ENCODE measurements at places on chromosomes 13 and 19. TPM values are rescaled to one million over a fixed set of nuclear protein-coding genes. Genes with fewer than 3 reads are reported as not detected.

DNA sequence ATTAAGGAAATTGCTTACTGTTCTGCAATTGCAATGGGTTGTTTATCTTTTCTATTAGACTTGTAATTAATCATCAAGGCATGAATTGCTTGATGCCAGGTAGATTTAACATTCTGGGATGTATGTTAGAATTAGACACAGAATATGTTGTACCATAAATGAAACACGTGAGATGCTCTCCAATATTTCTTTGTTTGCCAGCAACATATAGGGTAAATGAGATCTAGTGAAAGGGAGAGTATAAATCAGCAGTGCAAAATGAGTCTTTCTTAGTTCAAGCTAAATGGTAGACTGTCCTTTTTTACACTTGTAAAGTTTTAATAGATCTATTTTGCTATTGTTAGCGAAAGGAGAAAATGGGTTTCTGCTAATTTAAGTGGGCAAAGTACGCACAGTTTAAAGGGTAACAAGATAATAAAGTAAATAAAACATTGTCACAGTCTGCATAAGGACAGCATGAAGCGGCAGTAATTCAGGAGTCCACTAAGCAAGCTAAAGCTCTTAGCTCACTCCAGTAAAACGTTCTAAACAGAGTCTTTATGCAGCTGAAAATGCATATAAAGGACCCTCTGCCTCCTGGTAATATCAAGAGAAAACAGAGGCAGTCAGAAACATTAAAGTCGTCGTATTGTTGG is 1137.1 kb downstream of the OLFM4 start:
- H3K27me3 ChIP-seq, result no peaks in the 10 kb centered on the region
- no peak overlapping the region for H3K4me3 ChIP-seq
- DNase-seq, result no peak
- H3K27ac ChIP-seq, result no peak overlapping the region

DNA sequence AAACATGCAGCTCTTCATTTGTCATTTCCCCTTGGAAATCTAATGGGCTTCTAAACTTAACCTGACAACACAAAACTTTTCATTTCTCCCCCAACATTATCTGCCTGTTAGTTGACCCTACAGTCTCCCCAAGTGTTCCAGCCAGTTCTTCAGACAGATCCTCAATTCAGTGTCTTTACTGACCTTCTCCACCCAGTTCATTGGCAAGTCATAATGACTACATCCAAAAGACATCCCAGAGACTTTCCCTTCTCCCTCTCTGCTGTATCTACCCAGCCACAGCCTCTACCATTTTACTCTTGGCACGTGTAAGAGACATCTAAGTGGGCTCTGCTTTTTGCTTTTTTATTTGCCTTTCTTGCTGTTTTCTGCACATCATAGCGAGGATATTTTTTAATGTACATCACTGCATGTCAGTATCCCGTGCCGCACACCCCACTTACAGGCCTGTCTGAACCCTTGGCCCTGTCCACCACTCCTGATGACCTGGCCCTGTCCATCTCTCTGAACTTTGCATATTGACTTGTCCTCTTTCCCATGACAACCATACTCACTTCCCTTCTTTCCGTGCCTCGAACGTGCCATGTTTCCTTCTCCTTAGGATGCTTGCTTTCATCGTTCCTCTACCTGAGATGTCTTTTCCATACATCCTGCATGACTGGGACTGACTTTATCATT is 391.9 kb downstream of the IRS2 start:
- H3K4me3 ChIP-seq, result no peak overlapping the region
- H3K27me3 ChIP-seq, result no peaks in the 10 kb centered on the region
- H3K27ac ChIP-seq, result no peak overlapping the region
- no peak for DNase-seq
- H3K36me3 ChIP-seq, result no peaks in the 10 kb centered on the region

DNA sequence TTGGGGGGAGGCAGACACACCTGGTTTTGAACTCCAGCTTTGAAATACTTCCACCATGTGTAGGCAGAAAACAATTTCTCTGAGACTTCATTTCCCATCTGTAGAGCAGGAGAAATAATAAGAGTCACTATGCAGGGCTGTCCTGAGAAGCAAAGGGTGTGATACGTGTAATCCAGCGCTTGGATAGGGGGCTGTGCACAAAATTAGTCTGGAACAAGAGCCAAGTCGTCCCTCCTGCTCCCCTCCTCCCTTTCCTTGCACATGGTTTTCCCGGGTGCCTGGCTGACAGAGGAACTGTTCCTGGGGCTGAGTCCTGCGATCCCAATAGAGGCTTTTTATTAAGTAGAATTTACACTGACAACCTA is 29.6 kb upstream of the UBE2L5 start:
- peaks cover 4% of the 10 kb centered on the region for H3K36me3 ChIP-seq
- H3K27ac ChIP-seq, result peak overlapping the region; percentile 41
- peaks cover 32% of the 10 kb centered on the region for H3K4me1 ChIP-seq
- no peak for DNase-seq
- H3K27me3 ChIP-seq, result no peaks in the 10 kb centered on the region

GRCh38 chr19:47723581-47723940 is 10.3 kb downstream of the EHD2 start:
- H3K27ac ChIP-seq, result no peak overlapping the region
- no peaks in the 10 kb centered on the region for H3K36me3 ChIP-seq
- H3K4me1 ChIP-seq, result no peaks in the 10 kb centered on the region
- H3K4me3 ChIP-seq, result no peak overlapping the region
- DNase-seq, result no peak
- H3K27me3 ChIP-seq, result peaks cover 11% of the 10 kb centered on the region

DNA sequence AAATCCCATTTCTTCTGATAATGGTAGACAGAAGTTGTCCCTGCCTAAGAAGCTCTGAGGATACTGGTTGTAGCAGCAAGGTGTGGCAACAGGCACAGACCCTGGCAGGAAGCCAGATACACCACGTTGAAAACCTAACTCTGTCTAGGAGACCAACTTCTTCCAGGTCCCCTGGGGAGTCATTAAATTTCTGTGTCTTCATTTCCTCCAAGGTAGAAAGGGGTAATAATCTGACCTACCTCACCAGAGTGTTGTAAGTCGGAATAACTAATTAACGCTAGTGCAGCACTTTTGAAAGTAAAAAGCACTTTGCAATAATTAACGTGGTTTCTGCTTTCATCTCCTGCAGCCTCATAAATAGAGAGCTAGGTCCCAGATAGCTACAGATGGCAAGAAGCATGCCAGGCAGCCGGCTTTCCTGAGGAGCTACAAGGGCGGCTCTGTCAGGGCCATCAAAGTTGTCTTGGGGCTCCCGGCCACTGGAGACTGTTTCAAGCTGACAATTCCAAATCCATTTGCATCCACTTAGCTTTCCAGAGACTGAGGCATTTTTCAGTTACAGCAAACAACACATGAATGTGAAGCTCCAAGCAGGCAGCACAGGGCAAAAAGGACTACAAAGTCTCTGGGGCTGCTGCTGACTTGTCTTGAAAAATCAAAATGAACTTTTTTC is 176.2 kb downstream of the FOXO1 start:
- H3K36me3 ChIP-seq, result no peaks in the 10 kb centered on the region
- no peak overlapping the region for H3K4me3 ChIP-seq
- no peak overlapping the region for H3K27ac ChIP-seq
- H3K4me1 ChIP-seq, result peaks cover 46% of the 10 kb centered on the region
- peaks cover 1% of the 10 kb centered on the region for H3K27me3 ChIP-seq

DNA sequence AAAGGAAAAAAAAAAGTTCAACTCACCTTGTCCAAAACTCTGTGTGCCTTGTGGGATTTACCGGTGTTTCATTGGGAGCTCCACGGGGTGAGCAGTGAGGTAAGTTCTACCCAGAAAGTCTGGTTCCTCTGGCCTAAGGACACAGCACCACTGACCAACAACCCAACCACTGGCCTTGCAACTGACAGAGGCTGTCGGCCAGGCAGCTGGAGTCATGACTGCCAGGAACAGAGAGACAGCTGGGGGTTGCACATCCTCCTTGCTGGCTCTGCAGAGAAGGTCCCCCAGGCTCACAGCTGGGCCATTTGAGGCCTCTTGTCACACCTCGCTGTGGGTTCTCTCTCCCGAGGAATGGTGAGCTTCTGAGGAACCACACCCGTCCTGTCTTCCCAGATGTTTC is 59.5 kb downstream of the ANKRD10 start:
- no peak for DNase-seq
- H3K4me3 ChIP-seq, result no peak overlapping the region
- no peak overlapping the region for H3K27ac ChIP-seq
- H3K36me3 ChIP-seq, result no peaks in the 10 kb centered on the region

DNA sequence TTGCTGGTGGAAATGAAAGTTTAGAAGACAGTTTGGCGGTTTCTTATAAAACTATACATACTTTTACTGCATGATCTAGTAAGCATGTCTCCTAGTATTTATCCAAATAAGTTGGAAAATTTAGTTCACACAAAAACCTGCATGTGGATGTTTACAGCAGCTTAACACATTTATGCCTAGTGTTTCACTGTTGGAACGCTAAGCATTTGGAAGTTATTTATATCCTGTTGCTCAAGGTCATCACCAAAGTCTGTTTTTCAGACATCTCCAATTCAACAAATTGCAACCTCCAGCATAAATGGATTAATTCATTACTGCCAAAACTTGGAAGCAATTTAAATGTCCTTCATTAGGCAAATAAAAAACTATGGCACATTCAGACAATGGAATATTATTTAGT is 461.8 kb downstream of the SUCLA2 start:
- DNase-seq, result no peak
- H3K36me3 ChIP-seq, result no peaks in the 10 kb centered on the region
- no peak overlapping the region for H3K27ac ChIP-seq
- H3K4me1 ChIP-seq, result no peaks in the 10 kb centered on the region
- no peak overlapping the region for H3K4me3 ChIP-seq

- no peaks in the 10 kb centered on the region for H3K4me1 ChIP-seq
- no peaks in the 10 kb centered on the region for H3K36me3 ChIP-seq
- no peak for DNase-seq
- H3K27ac ChIP-seq, result no peak overlapping the region
Observed at GRCh38 chr13:107906131-107906530, 309.2 kb downstream of the LIG4 start.

DNA sequence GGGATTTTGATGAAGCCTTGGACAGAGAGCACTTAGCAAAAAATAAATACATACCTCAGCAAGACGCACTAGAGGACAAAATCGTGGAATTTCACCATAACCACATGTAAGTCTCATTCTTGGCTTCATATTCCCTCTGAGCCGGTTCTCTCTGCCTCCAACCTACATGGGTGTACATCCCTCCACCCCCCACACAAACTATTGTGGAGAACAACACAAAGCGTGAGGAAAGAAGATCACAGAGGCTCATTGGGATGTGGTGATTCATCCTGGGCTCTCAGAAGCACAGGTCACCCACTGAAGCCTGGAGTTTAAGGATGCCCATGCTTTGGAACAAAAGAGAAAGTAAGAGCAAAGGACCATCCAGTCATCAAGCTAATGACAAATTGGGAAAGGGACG is 192.2 kb downstream of the STK24 start:
- peaks cover 9% of the 10 kb centered on the region for H3K27me3 ChIP-seq
- H3K4me1 ChIP-seq, result no peaks in the 10 kb centered on the region
- H3K27ac ChIP-seq, result no peak overlapping the region

DNA sequence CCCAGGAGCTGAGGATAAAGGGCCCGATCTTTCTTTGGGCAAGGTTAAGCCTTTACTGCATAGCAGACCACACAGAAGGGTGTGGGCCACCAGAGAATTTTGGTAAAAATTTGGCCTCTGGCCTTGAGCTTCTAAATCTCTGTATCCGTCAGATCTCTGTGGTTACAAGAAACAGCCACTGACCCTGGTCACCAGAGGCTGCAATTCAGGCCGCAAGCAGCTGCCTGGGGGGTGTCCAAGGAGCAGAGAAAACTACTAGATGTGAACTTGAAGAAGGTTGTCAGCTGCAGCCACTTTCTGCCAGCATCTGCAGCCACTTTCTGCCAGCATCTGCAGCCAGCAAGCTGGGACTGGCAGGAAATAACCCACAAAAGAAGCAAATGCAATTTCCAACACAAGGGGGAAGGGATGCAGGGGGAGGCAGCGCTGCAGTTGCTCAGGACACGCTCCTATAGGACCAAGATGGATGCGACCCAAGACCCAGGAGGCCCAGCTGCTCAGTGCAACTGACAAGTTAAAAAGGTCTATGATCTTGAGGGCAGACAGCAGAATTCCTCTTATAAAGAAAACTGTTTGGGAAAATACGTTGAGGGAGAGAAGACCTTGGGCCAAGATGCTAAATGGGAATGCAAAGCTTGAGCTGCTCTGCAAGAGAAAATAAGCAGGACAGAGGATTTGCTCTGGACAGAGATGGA is 8.4 kb upstream of the CEACAM19 start:
- H3K27me3 ChIP-seq, result peaks cover 2% of the 10 kb centered on the region
- no peak for DNase-seq
- no peaks in the 10 kb centered on the region for H3K36me3 ChIP-seq

GRCh38 chr13:49995625-49996101 is 1.2 kb upstream of the TRIM13 start:
- no peak for DNase-seq
- H3K27me3 ChIP-seq, result no peaks in the 10 kb centered on the region
- H3K27ac ChIP-seq, result peak overlapping the region; percentile 88
- H3K4me3 ChIP-seq, result peak overlapping the region; percentile 82

GRCh38 chr13:29159871-29160270 is 339.7 kb downstream of the MTUS2 start:
- H3K36me3 ChIP-seq, result no peaks in the 10 kb centered on the region
- peaks cover 2% of the 10 kb centered on the region for H3K27me3 ChIP-seq
- no peak overlapping the region for H3K27ac ChIP-seq
- no peaks in the 10 kb centered on the region for H3K4me1 ChIP-seq

ZNF583 gene
- 6.0 TPM for total RNA-seq

MAG gene
- 0.31 TPM for total RNA-seq

MATK gene
- 4.0 TPM for total RNA-seq

NAA16 gene
- 21.4 TPM for total RNA-seq

ANKLE1 gene
- 7.9 TPM for total RNA-seq

LILRA1 gene
- total RNA-seq, result 0.15 TPM

URAD gene
- total RNA-seq, result not detected

CBARP gene
- 0.64 TPM for total RNA-seq

ZNF560 gene
- 0.15 TPM for total RNA-seq

DBP gene
- total RNA-seq, result 9.2 TPM

ZNF540 gene
- 1.9 TPM for total RNA-seq

All from activated B cell treated with CpG ODN at 0.5 μM for 24 hours (primary cell).